Smooth muscle cell of the umbilical artery (primary cell): ENCODE measurements at places on chromosomes 11 and 22. TPM values are rescaled to one million over a fixed set of nuclear protein-coding genes. Genes with fewer than 3 reads are reported as not detected.

The SMIM35 gene
- not detected in 2 replicates for total RNA-seq

The NPTXR gene
- 17.2 and 38.4 TPM in 2 replicates for total RNA-seq

The TBX1 gene
- total RNA-seq: not detected in 2 replicates

The CSNK2A3 gene
- total RNA-seq: 2.1 and 5.6 TPM in 2 replicates

The LRRC10B gene
- total RNA-seq: 0.09 TPM in 1 of 2 replicates, not detected in the other

The MS4A4A gene
- total RNA-seq: not detected in 2 replicates

The POU2AF2 gene
- not detected in 2 replicates for total RNA-seq

The FXYD6 gene
- not detected in 2 replicates for total RNA-seq

The PAMR1 gene
- total RNA-seq: 46.2 and 224 TPM in 2 replicates

The KRTAP5-8 gene
- not detected in 2 replicates for total RNA-seq

The CBLIF gene
- not detected in 2 replicates for total RNA-seq

The OR2AT4 gene
- total RNA-seq: not detected in 2 replicates

The SSTR3 gene
- not detected in 2 replicates for total RNA-seq

The CTSW gene
- total RNA-seq: not detected in 2 replicates

The FKBP2 gene
- total RNA-seq: 53.1 and 63.8 TPM in 2 replicates

The TCN2 gene
- total RNA-seq: 3.1 and 4.5 TPM in 2 replicates
